ENCODE measurements at places on chromosomes 16 and 17. TPM values are rescaled to one million over a fixed set of nuclear protein-coding genes. Genes with fewer than 3 reads are reported as not detected.

The SMTNL2 gene
- not detected for total RNA-seq

The HES7 gene
- 0.14 TPM for total RNA-seq

The SBK1 gene
- total RNA-seq, result not detected

The KCTD2 gene
- total RNA-seq, result 14.3 TPM

The CD300C gene
- 0.45 TPM for total RNA-seq

The KRTAP4-2 gene
- total RNA-seq, result not detected

The TEKT1 gene
- not detected for total RNA-seq

The CCL2 gene
- total RNA-seq, result 64.2 TPM

DNA sequence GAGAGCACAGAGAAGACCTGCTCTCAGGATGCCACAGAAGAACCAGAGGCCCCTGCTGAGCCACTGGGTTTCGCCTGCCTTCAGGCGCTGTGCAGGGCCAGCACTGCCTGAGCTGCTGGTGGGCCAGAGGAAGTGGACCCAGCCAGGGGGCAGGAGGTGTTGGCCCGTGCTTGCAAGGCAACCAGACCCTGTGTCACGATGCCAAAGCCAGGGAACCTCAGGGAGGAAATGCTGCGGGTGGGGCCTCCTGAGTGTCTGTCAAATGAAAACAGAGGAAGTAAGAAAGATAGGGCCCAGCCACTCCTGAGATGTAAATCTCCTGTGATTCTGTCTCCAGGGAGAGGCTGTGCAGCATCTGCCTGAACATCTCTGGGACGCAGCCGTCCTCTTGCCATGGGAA, 58.1 kb upstream of the ADORA2B start:
- no peak for DNase-seq

- no peak for DNase-seq
Measured at GRCh38 chr17:22270381-22270780, 578.1 kb downstream of the KCNJ18 start.

GRCh38 chr17:81382851-81383250, 12.4 kb upstream of the BAHCC1 start:
- DNase-seq, result no peak

DNA sequence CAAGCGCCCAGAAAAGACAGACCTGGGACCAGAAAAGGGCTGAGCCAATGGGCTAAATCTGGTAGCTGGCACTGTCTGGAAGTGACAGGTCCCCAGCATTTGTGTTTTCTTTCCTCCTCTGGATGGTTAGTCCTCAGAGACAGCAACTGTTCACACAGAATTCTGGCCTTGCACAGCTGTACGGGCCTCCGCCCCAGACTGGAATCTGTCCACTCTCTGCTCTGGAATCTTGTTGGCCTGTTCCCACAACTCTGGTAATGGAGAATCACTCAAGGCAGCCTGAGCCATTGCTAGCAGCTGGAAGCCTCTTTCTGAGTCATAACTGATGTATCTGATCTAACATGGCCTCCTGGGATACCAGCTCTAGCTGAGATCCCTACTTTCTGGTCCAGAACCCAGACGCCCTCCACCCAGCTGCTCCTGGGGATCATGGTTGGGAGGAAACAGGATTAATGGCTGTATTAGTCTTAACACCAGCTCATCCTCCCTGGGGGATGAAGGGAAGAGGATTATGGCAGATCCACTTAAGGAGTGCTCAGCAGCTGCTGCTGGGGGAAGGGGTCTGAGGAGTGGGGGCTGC, 9.1 kb downstream of the ZNF668 start:
- no peak for DNase-seq

GRCh38 chr17:36198831-36199465, 2.4 kb upstream of the CCL3L1 start:
- no peak for DNase-seq

GRCh38 chr17:17004251-17004996, 32.5 kb upstream of the TNFRSF13B start:
- DNase-seq, result no peak

GRCh38 chr17:70370816-70371215, 201.5 kb downstream of the KCNJ2 start:
- no peak for DNase-seq

- DNase-seq, result no peak
Measured at GRCh38 chr16:80604600-80605355, 64.0 kb downstream of the DYNLRB2 start.

DNA sequence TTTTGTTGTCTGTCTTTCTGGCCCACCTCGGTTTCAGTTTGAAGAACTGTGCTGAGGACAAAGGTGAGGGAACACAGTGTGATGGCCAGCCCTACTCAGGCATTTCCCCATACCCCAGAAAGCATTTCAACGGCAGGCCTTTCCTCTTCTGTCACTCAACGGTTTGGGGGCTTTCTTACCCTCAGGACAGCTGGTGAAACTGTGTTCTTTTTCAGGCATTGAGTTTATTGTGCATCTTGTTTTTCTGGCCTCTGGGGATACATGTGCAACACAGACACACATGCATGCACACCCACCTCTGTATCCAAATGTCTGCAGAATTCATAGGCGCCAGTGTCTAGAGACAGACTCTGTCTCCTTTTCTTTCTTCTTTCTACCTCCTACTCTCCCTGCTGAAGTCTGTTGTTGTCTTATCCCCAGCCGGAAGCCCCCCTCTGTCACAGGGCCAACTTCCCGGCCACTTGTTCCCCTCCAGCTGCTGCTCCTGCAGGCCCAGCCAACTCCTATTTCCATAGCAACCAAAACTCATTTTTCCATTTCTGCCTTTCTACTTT, 17.0 kb downstream of the CHD9 start:
- no peak for DNase-seq

DNA sequence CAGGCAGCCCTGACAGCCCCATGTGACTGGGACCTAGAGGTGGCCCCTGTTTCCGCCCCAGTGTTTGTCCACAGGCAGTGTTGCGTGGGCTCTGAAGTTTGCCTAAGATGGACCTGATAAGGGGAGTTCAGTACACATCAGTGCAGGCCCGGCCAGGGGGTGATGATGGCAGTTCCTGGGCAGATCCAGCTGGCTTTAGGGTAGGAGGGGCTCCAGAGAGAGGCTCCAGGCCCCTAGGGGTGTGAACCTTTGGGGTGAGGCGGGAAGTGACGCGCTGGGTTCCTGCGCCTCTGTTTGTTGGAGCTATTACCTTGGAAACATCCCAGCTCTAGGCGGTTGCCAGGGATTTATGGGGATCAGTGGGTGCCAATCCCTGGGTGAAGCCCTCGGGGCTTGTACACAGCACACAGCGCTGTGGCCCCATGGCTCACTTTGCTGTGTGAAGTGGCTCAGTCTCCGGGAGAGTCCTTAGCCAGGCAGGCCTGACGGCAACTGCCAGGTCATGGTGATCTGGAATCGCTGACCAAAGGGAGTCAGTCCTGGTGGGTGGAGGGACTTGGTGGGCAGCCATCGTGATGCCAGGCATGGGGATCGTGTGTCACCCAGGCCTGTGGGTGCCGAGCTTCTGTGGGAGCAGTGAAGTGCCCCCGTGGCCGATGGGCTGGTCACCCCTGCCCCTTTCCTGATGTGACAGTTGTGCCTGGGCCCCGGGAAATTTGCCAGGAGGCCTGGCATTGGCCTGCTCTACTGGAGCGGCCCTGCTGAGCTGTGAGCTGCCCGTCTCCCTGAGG, 146.1 kb downstream of the SEC14L1 start:
- peak; percentile 97 for DNase-seq

DNA sequence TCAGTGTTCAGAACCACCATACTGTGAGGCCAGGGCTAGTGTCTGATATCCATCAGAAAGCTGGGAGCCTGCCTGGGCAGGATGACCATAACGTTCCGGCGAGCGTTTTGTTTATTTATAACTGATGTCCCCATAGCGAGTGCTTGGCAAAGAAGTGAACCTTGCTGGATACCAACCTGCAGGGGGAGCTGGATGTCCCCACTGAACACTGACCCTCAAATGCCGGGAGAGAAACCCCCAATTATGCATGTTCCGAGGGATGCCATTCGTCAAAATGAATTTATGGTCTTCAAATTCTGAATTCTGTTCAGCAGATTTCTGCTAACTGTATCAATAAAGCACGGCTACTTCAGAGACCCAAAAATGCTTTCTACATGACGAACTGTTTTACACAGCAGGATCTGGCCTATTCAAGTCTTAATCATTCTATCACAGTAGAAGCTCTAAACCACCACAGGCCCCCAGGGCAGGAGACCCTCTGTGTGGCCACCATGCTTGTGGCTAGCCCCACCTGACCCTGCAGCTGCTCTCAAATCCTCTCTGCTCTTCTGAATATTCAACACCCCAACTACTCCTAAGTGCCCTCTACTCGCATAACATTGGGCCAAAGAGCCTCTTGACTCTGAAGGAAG, 15.2 kb downstream of the MED24 start:
- peak; percentile 63 for DNase-seq

DNA sequence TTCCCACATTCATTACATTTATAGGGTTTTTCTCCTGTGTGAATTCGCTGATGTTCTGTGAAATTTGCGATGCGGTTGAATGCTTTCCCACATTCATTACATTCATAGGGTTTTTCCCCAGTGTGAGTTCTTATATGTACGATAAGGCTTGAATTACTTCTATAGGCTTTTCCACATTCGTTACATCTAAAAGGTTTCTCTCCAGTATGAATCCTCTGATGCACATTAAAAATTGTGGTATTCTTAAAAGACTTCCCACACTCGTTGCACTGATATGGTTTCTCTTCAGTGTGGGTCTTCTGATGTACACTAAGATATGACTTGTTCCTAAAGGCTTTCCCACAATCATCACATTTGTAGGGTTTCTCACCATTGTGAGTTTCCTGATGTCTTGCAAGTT, 30.4 kb downstream of the ZNF624 start:
- DNase-seq, result no peak

GRCh38 chr16:16048904-16049582, 99.6 kb downstream of the ABCC1 start:
- no peak for DNase-seq

DNA sequence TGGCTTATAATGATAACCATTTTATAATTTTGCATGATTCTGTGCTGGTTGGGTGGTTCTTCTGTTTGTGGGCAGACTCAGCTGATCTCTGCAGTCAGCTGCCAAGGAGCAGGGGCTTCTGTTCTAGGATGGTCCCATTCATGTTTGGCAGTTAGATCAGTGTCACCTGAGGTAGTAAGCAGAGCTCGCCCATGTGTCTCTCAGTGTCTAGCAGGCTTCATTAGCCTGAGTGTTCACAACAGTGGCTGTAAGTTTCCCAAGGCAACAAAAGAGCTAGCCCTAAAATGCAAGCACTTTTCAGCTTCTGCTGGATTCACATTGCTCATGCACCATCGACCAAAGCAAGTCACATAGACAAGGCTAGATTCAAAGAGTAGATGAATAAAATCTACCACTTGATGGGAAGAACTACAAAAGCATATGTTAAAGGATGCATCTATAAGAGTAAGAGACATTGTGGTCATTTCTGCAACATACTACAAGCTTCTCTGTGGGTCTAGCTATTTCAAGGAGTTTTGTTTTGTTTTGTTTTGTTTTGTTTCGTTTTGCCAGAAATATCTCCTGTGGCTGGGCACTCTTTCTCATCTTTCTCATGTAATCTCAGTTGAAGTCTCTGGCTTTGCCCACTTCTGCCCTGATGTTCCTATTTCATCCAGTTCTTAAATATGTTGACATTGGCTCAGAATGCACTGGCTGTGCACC, 180.8 kb downstream of the HS3ST4 start:
- no peak for DNase-seq

GRCh38 chr16:66229651-66230050, 136.8 kb upstream of the CDH5 start:
- no peak for DNase-seq

- no peak for DNase-seq
Measured at GRCh38 chr16:30096862-30097563, 1.0 kb upstream of the YPEL3 start.

DNA sequence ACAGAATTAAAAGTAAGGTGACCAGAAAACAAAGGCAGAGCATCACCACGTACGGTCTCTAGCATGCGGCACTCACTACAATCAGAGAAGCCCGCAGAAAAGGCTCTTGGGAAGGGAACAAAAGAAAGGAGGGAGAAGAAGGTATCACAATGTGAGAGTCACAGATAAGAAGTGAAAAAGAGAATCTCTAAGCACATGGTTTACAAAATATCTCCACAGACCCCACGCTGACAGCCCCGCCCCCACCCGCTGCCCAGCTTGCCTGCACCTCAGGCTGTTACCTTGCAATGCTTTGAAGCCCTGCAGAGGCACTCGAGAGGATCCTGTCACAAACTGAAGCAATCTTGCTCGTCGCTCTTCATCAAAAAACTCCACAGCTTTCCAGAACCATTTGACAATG, 40.5 kb downstream of the CEP95 start:
- no peak for DNase-seq

DNA sequence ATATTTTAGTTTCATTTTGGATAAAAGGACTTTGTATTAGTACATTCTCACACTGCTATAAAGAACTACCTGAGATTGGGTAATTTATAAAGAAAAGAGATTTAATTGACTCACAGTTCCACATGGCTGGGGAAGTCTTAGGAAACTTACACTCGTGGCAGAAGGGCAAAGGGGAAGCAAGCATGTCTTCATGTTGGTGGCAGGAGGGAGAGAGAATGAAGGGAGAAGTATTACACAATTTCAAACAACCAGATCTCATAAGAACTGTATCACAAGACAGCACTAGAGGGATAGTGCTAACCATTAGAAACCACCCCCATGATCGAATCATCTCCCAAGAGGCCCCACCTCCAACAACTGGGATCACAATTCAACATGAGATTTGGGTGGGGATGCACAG, 142.9 kb downstream of the USP31 start:
- DNase-seq, result no peak

- DNase-seq, result no peak
Measured at GRCh38 chr17:338442-339192, 14.0 kb downstream of the RPH3AL start.

- DNase-seq, result peak; percentile 75
Measured at GRCh38 chr16:10616756-10617640, 36.6 kb upstream of the EMP2 start.

- DNase-seq, result no peak
Measured at GRCh38 chr16:66790130-66790733, 11.2 kb downstream of the TERB1 start.

GRCh38 chr17:1039511-1040215, 42.7 kb downstream of the TIMM22 start:
- DNase-seq, result no peak

GRCh38 chr17:77124192-77124889, 16.4 kb upstream of the SEC14L1 start:
- DNase-seq, result peak; percentile 94

DNA sequence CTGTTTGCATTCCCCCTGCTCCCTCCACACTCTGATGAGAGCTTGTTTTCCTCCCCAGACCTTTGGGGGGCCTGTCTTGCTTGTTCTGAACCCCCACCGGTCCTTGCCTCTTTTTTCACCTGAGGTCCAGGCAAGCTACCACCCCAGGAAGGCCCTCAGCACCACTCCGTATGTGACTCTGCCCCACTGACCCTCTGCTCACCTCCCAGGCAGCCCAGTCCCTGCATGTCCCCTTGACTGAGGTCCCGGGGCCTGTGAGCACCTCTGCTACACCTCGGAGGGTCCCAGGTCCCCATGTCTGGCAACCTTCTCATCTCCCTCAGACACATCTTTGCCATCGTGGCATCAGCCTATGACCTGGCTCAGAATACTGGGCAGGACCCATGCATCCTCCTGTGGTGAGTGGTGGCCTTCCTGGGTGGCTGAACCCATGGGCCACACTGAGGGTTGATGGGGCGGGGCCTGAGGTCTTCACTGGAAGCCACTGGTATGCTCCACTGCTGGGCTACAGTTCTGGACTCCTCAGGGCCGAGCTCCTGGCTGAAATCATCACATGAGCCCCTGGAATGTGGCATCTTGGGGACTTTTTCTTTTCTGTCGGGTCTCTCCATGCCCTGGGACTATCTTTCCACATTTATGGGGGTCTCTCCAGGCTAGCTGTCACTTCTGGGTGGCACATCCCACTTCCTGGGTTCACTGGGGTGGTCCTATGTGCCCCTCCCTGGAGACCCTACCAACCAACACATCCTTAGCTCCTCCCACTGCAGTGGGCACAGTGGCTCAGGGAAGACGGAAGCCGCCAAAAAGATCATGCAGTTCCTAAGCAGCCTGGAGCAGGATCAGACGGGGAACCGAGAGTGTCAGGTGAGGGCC, 3.5 kb downstream of the MYO15B start:
- no peak for DNase-seq
